ENCODE measurements at places on chromosomes 2 and 18.

GRCh38 chr2:239022437-239023260, 174.8 kb downstream of the TWIST2 start:
- DNase-seq, result no peak

DNA sequence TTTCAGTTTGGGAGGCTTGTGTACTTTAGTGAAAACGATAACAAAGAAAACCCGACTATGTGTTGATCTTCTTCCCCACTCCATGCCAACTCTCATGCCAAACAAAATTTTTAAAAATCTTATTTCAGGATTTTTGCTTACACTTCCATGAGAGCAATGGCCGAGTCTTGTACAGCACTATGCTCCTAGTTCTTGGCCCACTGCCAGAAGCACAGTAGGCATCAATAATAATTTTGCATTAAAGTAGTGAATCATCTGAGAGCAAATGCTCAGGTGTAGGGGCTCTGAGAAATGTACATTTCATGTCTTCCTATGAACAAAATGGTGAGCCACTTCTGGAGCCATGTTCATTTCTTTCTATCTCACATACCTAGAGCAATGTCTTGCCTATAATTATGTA, 62.2 kb downstream of the MAP3K19 start:
- no peak for DNase-seq

DNA sequence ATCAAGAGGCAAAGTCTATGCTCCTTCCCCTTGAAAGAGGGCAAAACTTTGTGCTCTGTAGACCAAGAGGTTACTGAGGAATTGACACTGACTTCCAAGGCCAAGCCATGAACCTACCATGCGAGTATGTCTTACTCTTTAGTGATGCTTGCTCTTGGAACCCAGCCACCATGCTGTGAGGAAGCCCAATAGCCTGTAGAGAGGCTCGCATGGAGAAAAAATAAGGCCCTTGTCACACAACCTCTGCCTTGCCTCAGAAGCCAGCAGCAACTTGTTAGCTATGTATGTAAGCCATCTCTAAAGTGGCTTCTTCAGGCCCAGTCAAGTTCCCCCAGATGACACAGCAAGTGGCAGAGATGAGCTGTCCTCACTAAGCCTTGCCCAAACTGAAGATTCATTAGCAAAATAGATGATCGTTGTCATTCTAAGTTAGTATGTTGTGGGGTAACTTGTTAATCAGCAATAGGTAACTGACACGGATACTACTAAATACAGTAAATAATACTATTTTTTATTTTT, 66.1 kb upstream of the RGPD5 start:
- DNase-seq, result no peak

GRCh38 chr18:67432806-67433205, 83.7 kb downstream of the DSEL start:
- no peak for DNase-seq
